Head of caudate nucleus (tissue), 42 donors: ENCODE measurements at places on chromosomes 4 and X.

DNA sequence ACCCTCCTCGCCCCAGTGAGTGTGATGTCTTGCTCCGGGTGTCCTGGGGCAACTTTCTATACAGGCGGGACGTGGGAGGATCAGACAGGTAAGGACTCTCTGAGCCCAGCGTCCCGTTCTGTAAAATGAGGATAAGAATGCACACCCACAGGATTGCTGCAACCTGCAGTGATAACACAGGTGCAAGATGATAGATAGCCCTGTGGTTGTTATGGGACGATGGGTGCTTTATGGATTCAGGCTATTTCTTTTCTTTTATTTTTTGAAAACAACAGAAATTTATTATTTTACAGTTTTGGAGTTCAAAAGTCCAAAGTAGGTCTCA lies 28.6 kb downstream of the BEX3 start:
- no peak for DNase-seq

- DNase-seq = no peak
These were observed 311.5 kb downstream of the PPP1R2C start for GRCh38 chrX:42466332-42467046.

GRCh38 chr4:187166886-187167512 lies 443.3 kb upstream of the FAT1 start:
- no peak for DNase-seq

DNA sequence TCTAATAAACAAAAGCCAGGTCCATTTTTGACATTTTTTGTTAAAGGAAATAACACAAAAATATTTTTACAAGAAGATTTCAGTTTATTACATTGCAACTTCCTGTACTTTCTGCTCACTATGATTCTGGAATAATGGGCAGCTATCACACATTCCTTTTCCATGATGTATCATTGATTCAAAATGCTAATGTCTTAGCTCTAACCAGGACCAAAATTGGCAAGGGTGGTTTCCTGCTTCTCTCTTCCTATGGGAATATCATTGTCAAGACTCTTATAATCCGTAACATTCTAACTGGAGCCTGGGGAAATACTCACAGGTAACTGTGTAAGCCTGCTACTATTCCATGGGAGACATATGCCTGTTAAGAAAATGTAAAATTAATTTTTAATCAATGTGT lies 218.6 kb downstream of the DCAF12L2 start:
- DNase-seq = no peak

- no peak for DNase-seq
These were observed 2.9 kb downstream of the MSL3 start for GRCh38 chrX:11760958-11761357.

DNA sequence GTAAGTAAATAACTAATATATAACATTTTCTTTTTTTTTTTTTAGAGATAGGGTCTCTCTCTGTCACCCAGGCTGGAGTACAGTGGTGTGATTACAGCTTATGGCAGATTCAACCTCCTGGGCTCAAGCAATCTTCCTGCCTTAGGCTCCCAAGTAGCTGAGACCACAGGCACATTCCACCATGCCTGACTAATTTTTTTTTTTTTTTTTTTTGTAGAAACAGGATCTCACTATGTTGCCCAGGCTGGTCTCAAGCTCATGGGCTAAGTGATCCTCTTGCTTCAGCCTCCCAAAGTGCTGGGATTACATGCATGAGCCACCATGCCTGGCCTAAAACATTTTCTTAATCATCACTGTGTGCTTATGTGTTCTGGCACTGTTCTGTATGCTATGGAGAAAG lies 32.8 kb downstream of the MGARP start:
- no peak for DNase-seq

DNA sequence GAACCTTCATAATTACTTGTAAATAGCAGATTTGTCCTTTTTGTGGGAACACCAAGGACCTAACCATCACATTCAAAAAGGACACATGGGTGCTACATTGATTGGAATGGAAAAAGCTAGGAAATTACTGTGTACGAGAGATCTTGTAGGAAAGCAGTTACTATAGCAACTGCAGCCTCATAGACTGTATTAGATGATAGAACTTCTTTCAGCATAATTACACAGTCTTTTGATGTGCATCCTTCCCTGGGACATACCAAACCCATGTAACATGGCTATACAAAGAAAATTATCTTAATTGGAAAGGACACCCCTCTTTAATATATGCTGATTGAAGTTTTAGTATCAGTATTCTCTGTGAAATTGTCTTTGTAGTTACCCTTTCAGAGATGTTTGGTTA lies 130.7 kb upstream of the CTSO start:
- DNase-seq = no peak

DNA sequence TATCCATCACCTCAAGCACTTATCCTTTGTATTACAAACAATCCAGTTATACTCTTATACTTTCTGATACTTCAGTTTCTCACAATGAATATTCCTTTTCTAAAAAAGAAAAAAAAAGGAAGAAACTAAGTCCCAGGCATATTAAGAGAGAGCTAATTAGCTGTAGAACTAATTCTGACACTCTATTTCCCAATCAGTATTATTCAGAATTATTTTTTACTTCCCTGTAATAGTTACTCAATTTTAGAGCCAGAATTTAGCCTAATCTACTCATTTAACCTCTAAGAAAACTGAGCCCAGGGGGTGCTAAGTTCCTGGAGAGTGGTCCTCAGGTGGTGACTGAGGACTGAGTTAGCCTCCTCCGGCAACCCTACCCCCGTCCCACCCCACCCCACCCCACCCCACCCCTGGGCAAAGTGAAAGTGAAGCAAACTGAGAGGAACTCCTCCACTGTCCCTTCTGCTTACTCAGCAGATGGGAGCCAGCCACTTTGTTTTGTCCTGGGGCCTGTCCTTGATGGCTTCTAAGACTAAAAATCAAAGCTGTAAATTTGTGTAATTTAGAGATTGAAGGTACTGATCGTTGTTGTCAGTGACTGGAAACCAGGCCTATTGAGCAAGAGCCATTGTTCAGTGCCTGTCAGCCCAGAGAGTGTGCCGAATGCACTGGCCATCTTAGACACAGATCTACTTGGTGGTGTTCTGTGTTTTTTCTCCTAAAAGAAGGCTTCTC lies 162.1 kb downstream of the CBR4 start:
- DNase-seq = no peak

- no peak for DNase-seq
These were observed 11.1 kb downstream of the FABP2 start for GRCh38 chr4:119310826-119311225.

- DNase-seq = no peak
These were observed 64.4 kb downstream of the EIF4E start for GRCh38 chr4:98864560-98864959.

GRCh38 chr4:62806816-62807215 lies 1602.4 kb downstream of the TECRL start:
- no peak for DNase-seq

GRCh38 chr4:118158763-118159375 lies 124.6 kb downstream of the NDST3 start:
- no peak for DNase-seq

- DNase-seq = no peak
These were observed 114.6 kb downstream of the PCDH18 start for GRCh38 chr4:137417676-137418075.

DNA sequence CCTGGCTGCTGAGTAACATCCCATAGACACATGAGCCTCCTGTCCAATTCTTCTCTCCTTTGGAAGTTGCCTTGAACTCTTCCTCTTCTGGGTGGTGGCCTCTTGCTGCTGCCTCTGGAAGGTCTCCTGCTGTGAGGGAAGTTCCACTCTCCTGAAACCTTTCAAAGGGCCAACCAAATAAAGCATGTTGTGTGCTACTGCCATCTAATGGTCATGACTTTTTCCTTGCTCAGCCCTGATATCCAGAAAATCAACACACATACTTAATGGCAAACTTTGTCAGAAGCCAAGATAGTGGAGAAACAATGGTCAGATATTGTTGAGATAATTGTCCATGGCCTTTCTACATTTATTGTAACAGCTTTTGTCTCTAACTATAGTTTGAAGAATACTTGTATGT lies 19.1 kb upstream of the ZXDA start:
- DNase-seq = no peak

GRCh38 chr4:137621056-137621455 lies 88.8 kb upstream of the PCDH18 start:
- no peak for DNase-seq

DNA sequence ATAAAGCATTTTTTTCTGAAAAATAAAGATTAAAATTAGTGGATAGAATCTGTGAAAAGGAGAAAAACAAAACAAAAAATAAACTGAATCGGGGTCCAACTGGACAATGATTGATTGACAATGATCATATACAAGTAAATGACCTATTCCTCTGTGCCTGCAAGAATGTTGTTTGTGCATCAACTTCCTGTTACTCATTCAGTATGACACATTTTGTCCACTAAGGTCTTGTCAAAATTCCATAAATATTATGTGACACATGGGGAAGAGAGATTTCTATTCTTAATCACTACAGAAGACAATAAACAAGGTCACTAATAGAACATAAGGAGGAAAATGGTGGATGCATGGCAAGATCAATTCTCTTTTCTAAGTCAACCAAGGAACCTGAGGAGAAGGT lies 54.9 kb downstream of the F8 start:
- no peak for DNase-seq

GRCh38 chrX:39167791-39168190 lies 366.5 kb downstream of the MID1IP1 start:
- DNase-seq = no peak

GRCh38 chr4:69836287-69836686 lies 23.7 kb downstream of the SULT1E1 start:
- no peak for DNase-seq

- no peak for DNase-seq
These were observed 28.4 kb downstream of the DDX60L start for GRCh38 chr4:168451744-168452390.

DNA sequence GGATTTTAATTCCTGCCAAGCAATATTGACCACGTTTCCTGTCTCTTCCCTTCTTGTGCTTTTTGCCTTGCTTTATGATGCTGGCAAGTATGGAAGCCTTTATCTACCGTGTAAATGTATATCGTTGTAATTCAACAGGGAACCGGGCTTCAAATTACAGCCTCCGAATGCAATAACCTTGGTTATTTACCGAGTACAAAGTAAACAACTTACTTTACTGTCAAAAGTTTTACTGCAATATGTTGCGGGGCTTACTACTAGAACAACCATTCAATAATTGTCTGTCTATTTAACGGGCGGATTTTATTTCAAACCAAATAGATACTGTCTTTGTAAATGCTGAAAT lies 73.1 kb downstream of the PALLD start:
- no peak for DNase-seq

DNA sequence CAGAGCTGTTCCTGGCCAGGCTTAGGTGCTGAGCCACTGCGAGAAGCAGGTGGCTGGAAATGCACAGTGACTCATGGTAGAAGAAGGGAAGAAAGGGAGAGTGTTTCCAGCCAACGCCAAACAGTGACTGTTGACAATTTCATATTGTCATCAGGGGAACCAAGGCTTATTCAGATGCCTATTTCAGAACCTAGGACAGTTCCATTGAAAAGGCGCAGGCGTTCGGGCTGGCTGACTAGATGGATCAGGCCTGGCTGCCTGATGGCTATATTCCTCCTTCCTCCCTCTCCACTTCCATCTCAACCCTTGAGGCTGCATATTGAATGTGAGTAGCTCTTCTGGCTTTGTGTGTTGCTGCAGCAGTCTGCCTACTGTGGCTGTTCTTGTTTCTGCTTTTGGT lies 73.0 kb upstream of the FRMPD4 start:
- no peak for DNase-seq
